ENCODE measurements at places on chromosomes 3 and 15.

GRCh38 chr15:89693091-89693490 lies 2.5 kb downstream of the WDR93 start:
- DNase-seq = no peak

GRCh38 chr3:66482018-66482404 lies 18.8 kb downstream of the LRIG1 start:
- no peak for DNase-seq

DNA sequence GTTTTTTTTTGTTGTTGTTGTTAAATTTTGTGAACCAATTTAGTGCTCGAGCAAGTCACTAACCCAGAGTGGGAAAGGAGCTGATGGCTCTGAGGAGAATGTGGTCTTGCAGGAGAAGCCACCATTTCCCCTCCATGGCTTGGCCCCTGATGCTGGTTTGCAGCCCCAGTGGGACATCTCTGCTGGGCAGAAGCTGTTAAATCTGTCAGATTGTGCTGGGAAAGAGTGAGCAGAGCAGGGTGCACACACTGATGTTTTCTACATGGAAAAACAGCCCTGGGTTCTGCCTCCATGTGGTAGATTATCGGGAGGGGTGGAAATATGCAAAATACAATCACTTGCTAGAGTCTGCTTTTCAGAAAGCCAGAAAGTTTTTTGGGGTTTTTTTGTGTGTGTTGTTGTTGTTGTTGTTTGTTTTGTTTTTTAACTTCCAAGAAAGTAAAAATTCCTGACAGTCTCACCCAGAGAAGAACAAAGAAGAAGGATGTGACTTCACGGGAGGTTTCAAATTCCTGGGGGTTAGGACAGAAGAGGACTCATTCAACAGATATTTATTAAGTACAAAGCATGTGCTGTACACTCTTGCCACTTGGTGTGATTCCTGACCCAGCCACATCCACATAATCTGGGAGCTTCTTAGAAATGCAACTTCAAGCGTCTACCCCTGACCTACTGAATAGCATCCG lies 133.7 kb downstream of the FOXB1 start:
- no peak for DNase-seq

DNA sequence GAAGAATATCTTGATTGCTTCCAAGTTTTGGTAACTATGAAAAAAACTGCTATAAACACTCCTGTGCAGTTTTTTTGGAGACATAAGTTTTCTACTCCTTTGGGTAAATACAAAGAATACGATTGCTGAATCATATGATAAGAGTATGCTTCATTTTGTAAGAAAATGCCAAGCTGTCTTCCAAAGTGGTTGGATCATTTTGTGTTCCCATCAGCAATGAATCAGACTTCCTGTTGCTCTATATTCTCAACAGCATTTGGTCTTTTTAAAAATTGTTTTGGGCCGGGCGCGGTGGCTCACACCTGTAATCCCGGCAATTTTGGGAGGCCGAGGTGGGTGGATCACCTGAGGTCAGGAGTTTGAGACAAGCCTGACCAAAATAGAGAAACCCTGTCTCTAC lies 14.5 kb downstream of the BTD start:
- no peak for DNase-seq

DNA sequence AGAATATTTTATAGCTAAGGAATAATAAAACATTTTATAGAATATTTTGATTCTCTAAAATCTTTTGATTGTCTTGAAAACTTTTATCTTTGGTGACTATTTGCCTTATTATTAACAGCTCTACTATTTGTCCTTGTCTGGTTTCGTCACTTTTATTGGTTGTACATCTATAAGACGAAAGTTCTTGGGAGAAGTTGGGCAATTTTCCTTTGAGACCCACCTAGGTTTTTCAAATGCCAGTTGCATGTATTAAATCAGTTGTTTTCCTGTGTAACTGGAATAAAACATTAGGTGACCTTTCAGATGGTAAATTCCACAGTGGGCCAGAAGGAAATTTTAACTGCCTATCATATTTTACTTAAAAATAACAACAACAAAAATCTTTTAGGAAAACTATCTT lies 1245.7 kb downstream of the SI start:
- DNase-seq = no peak

DNA sequence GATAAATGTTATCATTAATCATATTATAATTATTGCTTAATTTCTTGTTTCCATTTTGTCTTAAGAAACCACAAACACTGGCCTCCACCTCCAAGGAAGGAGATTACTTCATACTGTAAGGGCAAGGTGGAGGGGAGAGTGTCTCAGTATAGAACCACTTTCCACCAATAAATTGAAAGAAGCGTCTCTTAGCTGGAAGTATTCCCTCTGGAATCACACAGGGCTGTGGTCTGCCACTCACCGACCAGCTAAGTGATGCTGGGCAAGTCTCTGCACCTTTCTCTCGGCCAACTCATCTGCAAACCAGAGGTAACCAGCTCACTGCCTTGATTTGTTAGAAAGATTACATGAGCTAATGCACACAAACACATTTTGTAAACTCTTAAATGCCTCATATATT lies 63.1 kb downstream of the EIF4E3 start:
- DNase-seq = no peak

GRCh38 chr3:115074502-115074901 lies 72.6 kb downstream of the ZBTB20 start:
- no peak for DNase-seq

DNA sequence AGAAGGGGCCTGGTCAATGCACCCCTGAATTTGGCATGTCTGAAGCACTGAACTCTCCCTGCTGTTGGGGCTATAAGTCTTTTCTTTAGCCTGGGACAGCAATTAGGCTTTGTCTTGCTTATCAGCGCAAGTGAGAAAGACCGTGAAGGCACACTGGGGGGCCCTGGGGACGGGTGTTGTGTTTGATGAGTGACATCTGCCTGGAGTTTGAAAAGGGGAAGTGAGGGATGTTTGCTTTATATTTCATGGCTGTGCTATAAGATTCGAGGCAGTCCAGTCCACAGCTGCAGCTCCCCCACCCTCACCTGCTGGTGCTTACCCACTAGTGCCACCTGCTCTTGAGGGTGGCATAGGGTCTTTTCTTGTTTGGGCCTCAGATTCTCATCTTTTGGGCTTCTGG lies 44.8 kb downstream of the CEMIP start:
- DNase-seq = no peak

GRCh38 chr3:88795503-88795902 lies 311.9 kb upstream of the EPHA3 start:
- no peak for DNase-seq

Measured in inflammatory macrophage (primary cell).